ENCODE measurements at places on chromosomes 16 and 17. TPM values are rescaled to one million over a fixed set of nuclear protein-coding genes. Genes with fewer than 3 reads are reported as not detected.

GRCh38 chr17:27379888-27380533 lies 76.2 kb upstream of the KSR1 start:
- H3K4me1 ChIP-seq, result peaks cover 8% of the 10 kb centered on the region
- H3K27me3 ChIP-seq, result peaks cover 17% of the 10 kb centered on the region

- peaks cover 5% of the 10 kb centered on the region for H3K4me1 ChIP-seq
- no peaks in the 10 kb centered on the region for H3K36me3 ChIP-seq
- H3K4me3 ChIP-seq, result no peak overlapping the region
- DNase-seq, result no peak
- H3K27ac ChIP-seq, result no peak overlapping the region
Observed at GRCh38 chr17:42924891-42925290, 24.3 kb downstream of the G6PC1 start.

DNA sequence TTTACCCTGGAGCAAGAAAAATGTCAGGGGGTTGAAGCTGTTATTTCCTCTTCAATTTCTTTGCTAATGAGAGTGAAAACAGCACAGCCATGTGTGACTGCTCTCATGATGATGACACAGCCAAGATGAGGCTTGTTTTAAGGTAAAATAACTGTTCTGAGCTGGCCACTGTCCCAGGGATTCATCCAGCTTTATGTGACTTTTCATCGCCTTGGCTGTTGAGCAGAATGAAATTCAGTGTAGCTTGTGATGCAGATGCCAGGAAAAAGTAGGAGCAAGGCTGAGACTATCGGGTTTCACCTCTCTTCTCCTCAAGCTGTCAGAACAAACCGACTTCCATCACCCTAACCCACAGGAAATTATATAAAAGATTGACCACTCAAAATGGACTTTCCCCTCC lies 361.8 kb upstream of the CDH5 start:
- no peak overlapping the region for H3K27ac ChIP-seq
- H3K4me3 ChIP-seq, result no peak overlapping the region

The MYH11 gene
- not detected for total RNA-seq

GRCh38 chr17:64255764-64256163 lies 7.3 kb downstream of the TEX2 start:
- no peak overlapping the region for H3K27ac ChIP-seq
- peaks cover 13% of the 10 kb centered on the region for H3K4me1 ChIP-seq
- DNase-seq, result no peak
- H3K4me3 ChIP-seq, result no peak overlapping the region
- H3K36me3 ChIP-seq, result no peaks in the 10 kb centered on the region

DNA sequence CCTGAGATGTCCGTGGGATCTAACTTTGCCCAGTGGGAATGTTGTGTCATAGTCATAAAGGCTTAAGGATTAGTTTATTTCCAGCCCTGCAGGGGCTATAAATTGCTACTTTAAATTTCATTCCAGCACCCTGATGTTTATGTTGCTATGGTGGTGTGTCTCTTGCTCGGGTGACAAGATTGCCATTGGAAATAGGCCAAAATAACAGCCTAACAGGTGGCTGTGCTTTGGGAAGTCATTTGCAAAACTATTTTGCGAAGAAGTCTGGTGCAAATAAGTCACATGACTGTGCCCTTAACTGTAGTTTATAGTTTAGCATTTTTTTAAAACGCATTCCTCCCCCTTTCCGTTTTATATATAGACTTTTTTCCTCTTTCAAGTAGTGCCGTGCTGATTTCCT lies 23.1 kb downstream of the PITPNC1 start:
- H3K4me3 ChIP-seq, result peak overlapping the region; percentile 87
- peak overlapping the region; percentile 99 for H3K27ac ChIP-seq
- H3K27me3 ChIP-seq, result no peaks in the 10 kb centered on the region
- H3K36me3 ChIP-seq, result peaks cover 4% of the 10 kb centered on the region

DNA sequence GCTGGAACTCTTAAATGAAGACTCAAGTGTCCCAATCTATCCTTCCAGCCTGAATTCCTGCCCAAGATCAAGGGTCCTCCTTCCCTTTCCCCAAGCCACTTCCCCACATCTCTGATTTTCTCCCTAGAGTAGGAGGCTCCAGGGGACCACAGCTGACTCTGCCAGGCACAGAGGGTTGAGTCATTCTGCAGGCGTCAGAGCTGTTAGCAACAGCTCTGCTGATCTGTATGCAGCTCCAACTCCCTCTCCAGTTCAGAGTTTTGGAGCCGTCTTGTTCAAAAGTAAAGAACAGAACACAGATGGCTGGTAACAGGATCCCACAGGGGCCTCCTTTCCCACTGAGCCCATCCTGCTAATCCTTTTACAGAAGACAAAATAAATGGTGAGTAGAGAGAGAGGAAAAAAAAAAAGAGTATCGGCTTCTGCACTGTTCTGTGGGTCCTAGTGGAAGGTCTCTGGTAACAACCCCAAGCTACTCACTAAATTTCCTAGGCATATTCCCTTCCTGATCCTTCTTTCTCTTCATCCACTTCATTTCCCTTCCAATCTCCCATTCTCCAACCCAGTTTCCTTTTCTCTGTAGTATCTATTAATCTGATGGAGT lies 13.4 kb upstream of the TAOK1 start:
- no peak for DNase-seq
- H3K36me3 ChIP-seq, result no peaks in the 10 kb centered on the region
- H3K4me3 ChIP-seq, result no peak overlapping the region
- no peak overlapping the region for H3K27ac ChIP-seq
- no peaks in the 10 kb centered on the region for H3K4me1 ChIP-seq
- no peaks in the 10 kb centered on the region for H3K27me3 ChIP-seq

- no peak for DNase-seq
- H3K36me3 ChIP-seq, result peaks cover 4% of the 10 kb centered on the region
- no peak overlapping the region for H3K27ac ChIP-seq
Observed at GRCh38 chr17:69702078-69702477, 287.6 kb downstream of the MAP2K6 start.

GRCh38 chr16:51951668-51952298 lies 595.2 kb downstream of the TOX3 start:
- H3K36me3 ChIP-seq, result no peaks in the 10 kb centered on the region
- no peak overlapping the region for H3K4me3 ChIP-seq
- DNase-seq, result no peak
- no peaks in the 10 kb centered on the region for H3K27me3 ChIP-seq

The AOC3 gene
- total RNA-seq, result 1.8 TPM

The SOST gene
- total RNA-seq, result not detected

DNA sequence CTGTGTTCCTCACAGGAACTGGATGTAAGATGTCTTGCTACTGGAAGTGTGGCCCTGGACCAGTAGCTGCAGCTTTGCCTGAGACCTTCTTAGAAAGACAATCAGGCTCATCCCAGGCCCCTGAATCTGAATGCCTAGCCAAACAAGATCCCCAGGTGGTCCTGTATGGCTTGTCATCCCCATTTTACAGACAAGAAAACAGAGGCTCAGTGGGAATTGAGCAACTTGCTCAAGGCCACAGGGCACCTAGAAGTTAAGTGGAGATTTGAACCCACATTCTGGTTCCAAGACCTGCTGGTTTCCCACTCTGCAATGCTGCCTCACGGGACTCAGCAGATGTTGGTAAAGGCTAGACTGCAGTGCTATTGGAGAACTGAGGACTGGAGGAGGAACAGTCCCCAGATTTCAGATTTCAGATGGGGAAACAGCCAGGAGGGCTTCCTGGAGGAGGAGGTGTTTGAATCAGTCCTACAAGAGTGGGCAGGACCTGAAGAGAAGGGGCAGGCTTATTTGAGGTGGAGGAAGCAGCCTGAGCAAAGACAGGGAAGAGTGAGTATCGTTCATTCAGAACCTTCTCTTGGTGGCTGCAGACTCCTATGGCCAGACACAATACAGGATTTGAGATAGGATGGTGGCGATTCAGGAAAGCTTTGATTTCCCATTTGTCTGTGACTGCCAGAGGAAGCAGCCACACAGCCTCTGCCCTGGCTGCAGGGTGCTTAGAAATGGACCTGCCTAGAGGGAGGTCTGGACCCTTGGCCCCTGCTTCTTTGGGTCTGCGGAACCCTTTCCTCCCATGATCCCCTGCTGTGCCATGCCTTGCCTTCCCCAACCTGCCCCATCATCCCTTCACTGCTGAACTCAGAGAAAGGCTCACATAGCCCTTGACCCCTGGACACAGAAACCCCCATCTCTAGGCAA lies 233.4 kb upstream of the NLRP1 start:
- no peaks in the 10 kb centered on the region for H3K4me1 ChIP-seq
- no peak for DNase-seq
- H3K27me3 ChIP-seq, result peaks cover 11% of the 10 kb centered on the region
- H3K36me3 ChIP-seq, result no peaks in the 10 kb centered on the region
- H3K4me3 ChIP-seq, result no peak overlapping the region
- no peak overlapping the region for H3K27ac ChIP-seq

GRCh38 chr16:66923247-66923731 lies 2.0 kb downstream of the RRAD start:
- no peak overlapping the region for H3K4me3 ChIP-seq
- peaks cover 32% of the 10 kb centered on the region for H3K4me1 ChIP-seq
- no peak for DNase-seq
- no peak overlapping the region for H3K27ac ChIP-seq
- peaks cover 12% of the 10 kb centered on the region for H3K27me3 ChIP-seq
- H3K36me3 ChIP-seq, result no peaks in the 10 kb centered on the region

The MLYCD gene
- 7.1 TPM for total RNA-seq

GRCh38 chr16:23835390-23836077 lies at the start of gene PRKCB:
PRKCB (plus strand) TSS chr16:23835983.
- H3K4me3 ChIP-seq, result peak within 1 kb of the TSS; percentile 98
- H3K27ac ChIP-seq, result peak within 1 kb of the TSS; percentile 93
- H3K4me1 ChIP-seq, result peaks cover 59% of the 10 kb centered on the region
- no peaks in the 10 kb centered on the region for H3K27me3 ChIP-seq
- DNase-seq, result peak; percentile 93

DNA sequence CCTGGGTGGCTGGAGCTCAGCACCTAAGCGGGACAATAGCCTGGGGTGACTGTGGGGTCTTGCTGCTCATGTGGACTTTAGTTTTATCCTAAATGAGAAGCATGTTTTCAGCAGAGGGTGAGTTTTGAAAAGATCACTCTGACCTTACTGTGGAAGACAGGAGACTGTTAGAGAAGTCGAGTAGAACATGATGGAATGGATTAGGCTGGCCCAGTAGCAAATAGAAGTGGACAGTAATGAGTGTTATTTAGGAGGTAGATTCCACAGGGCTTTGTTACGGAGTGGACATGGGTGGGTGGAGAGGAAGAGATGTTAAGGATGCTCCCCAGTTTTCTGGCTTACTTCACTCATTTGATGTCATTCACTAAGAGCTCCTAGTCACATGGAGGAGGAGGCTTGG lies 73.3 kb upstream of the TBX2 start:
- H3K27ac ChIP-seq, result no peak overlapping the region
- peaks cover 8% of the 10 kb centered on the region for H3K4me1 ChIP-seq
- no peak for DNase-seq
- H3K36me3 ChIP-seq, result no peaks in the 10 kb centered on the region
- no peaks in the 10 kb centered on the region for H3K27me3 ChIP-seq
- H3K4me3 ChIP-seq, result no peak overlapping the region

DNA sequence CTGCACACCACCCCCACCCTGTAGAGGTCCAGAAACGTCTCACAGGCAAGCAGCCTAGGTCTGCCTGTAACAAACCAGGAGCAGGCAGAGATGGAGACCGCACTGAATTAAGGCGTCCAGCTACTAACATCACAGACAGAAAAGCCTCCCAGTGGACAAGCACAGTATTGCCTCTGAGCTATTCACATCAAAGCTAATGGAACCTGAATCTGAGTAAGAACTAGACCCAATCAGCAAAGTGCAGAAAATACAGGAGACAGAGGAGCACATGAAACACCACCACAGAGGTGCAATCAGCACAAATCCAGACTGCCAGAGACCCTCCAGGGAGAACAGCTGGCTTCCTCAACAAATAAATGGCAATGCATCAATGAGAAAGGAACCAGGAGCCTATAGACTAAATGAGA lies 22.2 kb upstream of the PEMT start:
- H3K27ac ChIP-seq, result no peak overlapping the region
- H3K4me3 ChIP-seq, result no peak overlapping the region
- H3K36me3 ChIP-seq, result no peaks in the 10 kb centered on the region
- no peak for DNase-seq
- no peaks in the 10 kb centered on the region for H3K4me1 ChIP-seq

DNA sequence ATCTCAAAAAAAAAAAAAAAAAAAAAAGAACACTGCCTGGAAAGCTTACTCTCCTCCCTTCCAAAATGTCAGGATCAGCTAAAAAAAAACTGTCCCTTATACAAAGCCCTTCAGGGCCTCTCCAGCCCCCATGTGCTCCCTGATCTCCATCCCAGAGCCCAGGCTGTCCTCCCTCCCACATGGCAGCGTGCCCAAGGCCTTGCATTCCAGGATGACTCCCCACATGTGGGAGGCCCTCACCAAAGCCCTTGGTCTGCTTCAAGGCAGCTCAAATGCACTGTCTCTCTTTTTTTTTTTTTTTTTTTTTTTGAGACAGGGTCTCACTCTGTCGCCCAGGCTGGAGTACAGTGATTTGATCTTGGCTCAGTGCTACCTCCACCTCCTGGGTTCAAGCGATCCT lies 2.3 kb downstream of the FDXR start:
- H3K4me3 ChIP-seq, result no peak overlapping the region
- no peaks in the 10 kb centered on the region for H3K27me3 ChIP-seq
- H3K4me1 ChIP-seq, result peaks cover 27% of the 10 kb centered on the region
- H3K36me3 ChIP-seq, result no peaks in the 10 kb centered on the region

The GPR179 gene
- total RNA-seq, result 0.10 TPM

The FADS6 gene
- total RNA-seq, result not detected

GRCh38 chr16:21593530-21594289 lies 5.7 kb upstream of the METTL9 start:
- peaks cover 10% of the 10 kb centered on the region for H3K4me1 ChIP-seq
- H3K4me3 ChIP-seq, result no peak overlapping the region
- no peak overlapping the region for H3K27ac ChIP-seq
- H3K27me3 ChIP-seq, result no peaks in the 10 kb centered on the region

The PROCA1 gene
- 4.6 TPM for total RNA-seq

The MNT gene
- total RNA-seq, result 36.9 TPM

The GPR142 gene
- not detected for total RNA-seq

GRCh38 chr16:85778873-85779272 lies 20.5 kb downstream of the EMC8 start:
- peaks cover 8% of the 10 kb centered on the region for H3K36me3 ChIP-seq
- H3K27ac ChIP-seq, result no peak overlapping the region
- H3K4me1 ChIP-seq, result peaks cover 20% of the 10 kb centered on the region
- no peak overlapping the region for H3K4me3 ChIP-seq

DNA sequence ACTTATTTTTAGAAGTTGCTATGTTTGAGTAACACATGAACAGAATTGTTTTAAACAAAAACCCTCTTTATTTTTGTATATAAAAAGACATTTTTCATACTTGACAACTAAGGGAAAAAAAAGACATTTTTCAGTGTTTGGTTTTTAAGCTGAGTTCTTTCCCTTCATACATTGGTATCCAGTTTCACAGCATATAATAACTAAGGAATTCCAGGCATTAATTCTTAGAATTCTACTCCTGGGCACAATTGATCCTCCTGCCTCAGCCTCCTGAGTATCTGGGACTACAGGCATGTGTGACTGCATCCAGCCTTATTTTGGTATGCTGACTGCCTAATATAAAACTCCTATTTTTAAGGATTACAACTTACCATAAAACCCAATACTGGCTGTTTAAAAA lies 8.4 kb downstream of the FBXO47 start:
- no peaks in the 10 kb centered on the region for H3K36me3 ChIP-seq
- no peak for DNase-seq
- H3K4me3 ChIP-seq, result no peak overlapping the region
- H3K27me3 ChIP-seq, result no peaks in the 10 kb centered on the region
- no peak overlapping the region for H3K27ac ChIP-seq
- peaks cover 8% of the 10 kb centered on the region for H3K4me1 ChIP-seq

- no peaks in the 10 kb centered on the region for H3K4me1 ChIP-seq
- no peaks in the 10 kb centered on the region for H3K36me3 ChIP-seq
- no peaks in the 10 kb centered on the region for H3K27me3 ChIP-seq
- H3K27ac ChIP-seq, result no peak overlapping the region
- DNase-seq, result no peak
- no peak overlapping the region for H3K4me3 ChIP-seq
Observed at GRCh38 chr16:3992297-3993051, 112.0 kb upstream of the CREBBP start.
